ENCODE measurements at places on chromosomes 11 and 22.

DNA sequence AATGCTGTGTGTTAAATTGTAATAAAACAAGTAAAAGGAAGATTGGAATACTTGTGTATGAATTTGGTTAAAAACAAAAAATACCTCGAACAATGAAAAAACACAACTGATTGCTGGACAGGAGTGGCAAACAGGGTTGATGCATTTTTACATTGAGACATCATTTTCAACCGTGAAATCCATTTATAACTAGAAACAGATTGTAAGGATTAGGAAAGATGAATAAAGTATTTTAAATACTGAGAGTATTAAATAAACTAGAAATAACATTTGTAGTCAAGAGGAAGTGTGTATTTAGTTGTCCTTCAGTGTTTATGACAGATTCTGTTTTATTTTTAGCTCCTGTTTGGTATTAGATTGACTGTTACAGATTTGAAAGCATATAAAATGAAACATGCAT, 5.4 kb downstream of the ATM start:
- ATAC-seq, result no peak

DNA sequence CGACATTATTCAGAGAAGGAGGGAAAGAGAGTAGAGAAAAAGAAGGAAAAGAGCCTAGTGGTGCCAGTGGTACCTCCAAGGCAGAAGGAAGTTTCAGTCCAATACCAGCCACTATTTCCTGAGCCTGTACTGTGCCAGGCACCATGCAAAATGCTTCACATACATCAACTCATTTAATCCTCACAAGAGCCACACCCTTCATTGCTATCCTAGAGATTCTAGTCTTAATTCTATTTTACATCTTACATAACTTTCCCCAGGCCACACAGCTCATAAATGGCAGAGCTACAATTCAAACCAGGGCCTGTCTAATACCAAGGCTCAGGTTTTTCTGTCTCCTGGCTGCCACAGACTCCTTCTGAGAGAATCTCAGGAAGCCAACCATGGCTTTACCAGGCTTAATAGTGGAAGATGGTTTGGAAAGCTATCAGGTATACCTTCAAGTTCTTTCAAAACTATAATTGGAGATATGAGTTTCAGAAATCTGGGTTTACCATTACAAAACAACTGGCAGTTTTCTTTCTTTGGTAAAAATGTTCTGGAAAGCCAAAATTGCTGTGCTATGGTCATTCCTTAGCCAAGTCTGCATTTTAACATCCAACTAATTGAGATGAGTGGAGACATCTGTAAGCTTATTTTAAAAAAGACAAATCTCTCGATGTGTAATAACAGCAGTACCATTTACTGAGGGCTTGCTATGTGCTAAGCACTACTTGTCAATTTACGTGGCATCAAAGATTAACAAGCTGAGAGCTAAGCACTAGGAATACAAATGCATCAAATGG, 225.1 kb upstream of the PITPNB start:
- peak; percentile 28 for ATAC-seq

DNA sequence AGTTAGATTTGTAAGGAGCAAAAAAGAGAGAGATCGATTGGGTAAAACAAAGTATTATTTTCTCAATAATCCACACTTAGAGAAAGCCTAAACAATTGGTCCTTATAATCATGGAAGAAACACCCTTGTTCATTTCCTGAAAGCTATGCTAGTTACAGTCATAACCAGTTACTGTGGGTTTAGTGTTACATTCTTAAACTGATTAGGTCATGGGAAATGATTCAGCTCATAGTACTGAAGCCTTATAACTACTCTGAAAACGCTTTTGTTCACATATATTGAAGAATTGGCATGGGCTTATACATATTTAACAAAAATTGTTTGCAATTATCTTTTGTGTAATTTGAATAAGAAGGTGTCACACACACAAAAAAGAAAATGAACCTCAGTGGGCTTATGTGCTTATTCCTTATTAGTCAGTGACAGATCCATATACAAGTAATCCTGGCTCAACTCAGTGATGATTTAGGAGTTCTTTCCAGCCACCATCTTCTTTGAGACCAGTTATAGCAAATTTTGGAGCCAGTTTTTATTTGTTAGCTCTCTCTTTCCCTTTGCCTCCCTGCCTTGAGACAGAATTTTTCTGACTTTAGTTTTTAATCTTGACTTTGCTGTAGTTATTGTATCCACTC, 198.5 kb upstream of the CTSC start:
- ATAC-seq, result no peak

DNA sequence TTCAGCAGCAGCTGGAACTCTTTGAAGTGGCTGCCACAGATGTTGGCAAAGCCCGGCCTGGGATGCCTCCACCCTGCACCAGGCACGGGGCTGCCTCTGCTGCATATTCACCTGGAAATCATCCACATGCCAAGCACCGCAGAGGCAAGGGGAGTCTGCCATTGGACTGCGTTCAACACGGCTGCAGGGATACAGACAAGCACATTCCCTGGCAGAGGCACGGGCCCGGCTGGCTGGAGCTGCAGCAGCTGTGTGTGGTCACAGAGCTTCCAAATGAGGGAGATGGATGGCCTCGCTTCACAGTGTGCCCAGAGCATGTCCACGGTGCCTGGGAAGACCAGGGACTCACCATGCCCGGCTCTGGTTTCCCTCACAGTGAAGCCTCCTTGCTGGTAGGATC, 1378.9 kb downstream of the TBC1D22A start:
- ATAC-seq, result no peak

DNA sequence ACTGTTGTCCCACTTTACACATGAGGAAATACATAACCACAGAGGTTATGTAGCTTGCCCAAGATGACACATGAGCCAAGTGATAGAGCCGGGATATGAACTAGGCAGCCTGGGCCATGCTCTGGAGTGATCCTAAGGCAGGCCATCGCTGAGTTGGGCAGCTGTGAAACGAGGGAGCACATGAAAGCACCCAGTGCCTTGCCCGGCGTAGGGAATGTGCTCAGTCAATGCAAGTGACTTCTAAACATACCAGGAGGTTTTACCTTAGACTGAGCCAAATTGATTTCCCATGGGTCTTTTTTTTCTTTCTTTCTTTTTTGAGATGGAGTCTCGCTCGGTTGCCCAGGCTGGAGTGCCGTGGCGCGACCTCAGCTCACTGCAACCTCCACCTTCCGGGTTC, 10.5 kb downstream of the GRIK4 start:
- no peak for ATAC-seq

GRCh38 chr22:23401910-23402274, 178.2 kb downstream of the IGLL1 start:
- ATAC-seq, result no peak

DNA sequence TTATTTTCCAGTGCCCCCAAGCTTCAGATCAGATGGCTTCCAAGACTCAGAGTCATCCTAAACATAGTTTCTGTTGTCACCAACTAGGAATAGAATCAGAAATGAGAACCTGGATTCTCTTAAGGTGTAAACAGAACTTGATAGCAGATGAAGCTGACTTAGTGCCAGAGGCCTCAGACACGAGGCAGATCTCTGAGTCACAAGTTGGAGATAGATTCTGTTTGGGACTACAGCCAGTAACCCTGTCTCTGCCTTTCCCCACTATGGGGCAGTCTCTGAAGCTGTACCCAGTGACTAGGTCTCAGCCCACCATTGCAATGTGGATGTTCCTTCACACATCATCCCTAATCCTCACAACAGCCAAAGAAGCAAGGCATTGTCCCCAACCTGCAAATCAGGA, 25.4 kb downstream of the NEU3 start:
- ATAC-seq, result no peak

DNA sequence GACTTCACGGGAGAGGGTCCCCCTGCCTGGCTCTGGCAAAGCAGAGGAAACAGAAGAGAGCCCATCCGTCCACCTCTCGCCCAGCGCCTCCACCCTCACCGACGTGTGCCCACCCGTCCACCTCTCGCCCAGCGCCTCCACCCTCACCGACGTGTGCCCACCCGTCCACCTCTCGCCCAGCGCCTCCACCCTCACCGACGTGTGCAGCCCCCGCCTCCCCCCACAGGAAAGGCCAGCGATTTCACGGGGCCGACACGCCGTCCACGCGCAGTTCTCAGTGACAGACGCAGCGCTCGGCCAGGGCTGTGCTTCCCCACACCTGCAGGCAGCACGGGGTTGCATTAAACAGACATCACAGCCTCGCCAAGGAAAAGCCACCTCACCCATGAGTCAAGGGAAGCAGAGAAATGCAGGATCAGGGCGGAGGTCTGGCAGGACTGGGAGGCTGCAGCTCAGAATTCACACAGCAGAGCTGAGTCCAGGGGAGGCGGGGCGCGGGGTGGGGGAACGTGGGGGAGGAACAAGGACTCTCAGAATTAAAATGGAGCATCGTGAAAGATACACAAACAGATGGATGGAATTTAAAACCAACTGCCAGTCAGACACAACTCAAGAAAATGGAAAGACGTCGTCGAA, 377.7 kb downstream of the BRD1 start:
- ATAC-seq, result no peak

- ATAC-seq, result peak; percentile 54
Measured at GRCh38 chr22:27919942-27920755, 1.1 kb upstream of the PITPNB start.

GRCh38 chr11:8671651-8672062, 10.8 kb downstream of the TRIM66 start:
- ATAC-seq, result peak; percentile 49

GRCh38 chr11:64934682-64935358, 873 bp downstream of the GPHA2 start:
- ATAC-seq, result no peak

DNA sequence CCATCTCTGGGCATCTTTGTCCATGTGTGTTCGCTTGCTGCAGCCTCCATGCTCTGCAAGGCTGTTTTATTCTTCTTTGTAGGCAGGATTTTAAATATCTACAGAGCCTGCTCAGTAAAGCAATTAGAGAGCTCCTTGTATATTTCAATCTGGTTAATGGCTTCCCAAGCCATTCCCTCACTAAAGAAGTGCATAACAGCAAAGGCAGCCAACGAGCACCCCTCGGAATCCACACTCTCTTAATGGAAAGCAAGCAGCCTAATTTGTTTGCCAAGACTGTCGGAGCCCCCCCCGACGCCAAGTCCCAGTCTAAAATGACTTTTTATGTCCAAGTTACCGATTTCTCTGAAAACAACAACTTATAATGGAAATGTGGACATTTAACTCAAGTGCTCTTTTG, 123.6 kb downstream of the ARL14EP start:
- no peak for ATAC-seq

GRCh38 chr11:120136356-120136755, 1.6 kb downstream of the TRIM29 start:
- ATAC-seq, result no peak

- no peak for ATAC-seq
Measured at GRCh38 chr11:3816673-3817072, 8.3 kb downstream of the PGAP2 start.

DNA sequence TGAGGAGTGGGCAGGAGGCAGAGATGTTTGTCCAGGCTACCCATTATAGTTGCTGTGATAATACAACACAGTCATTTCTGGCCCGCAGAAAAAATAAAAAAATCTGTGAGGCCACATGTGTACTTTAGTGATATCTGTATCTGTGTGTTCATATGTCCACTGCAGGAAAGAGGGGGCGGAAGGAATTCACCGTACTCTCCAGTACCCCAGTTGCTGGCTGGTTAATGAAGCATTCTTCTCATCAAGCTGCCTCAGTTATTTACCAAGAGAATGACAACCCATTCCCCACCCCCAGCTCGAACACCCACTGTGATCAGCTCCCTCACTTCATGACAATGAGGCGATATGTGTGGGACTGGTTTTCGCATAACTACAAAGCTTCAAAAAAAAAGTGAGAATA, 309.3 kb downstream of the SOX6 start:
- no peak for ATAC-seq

- ATAC-seq, result no peak
Measured at GRCh38 chr11:28966951-28967350, 858.8 kb downstream of the METTL15 start.

DNA sequence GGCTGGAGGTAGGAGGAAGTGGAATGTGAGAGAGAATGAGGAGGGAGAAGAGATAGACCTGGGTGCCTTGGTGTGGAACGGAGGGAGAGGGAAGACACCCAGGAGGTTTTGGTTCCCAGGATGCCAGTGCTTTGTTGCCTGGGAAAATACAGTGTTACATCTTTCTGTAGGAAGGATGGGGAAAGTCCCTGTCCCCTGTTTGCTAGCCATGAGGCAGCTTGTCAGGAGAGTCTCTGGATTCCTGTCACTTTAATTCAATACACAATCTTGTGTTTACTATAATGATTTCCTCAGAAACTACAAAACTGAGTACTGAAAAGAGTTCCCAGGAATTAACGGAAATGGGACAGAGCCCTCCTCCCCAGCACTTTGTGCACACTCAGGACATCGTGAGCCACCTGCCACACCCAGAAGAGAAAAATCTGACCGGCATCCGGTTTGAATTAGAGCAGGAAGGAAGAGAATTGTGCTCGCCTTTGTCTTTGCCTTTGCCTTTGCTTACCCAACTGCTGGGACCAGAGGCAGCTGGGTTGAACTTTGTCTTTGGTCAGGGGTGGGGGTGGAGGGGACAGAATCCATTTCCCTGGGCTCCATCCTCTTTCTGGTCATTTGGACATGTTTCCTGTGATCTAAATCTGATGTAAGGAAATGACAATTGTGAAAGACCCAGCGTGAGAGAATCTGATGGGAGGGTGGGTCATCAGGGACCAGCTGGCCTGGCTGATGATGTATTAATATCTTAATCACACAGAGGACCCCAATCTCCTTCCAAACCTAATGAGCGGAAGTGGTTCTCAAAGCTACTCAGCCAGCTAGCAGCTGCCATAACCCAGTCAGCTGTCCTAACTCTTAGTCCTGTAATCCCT, 1.3 kb upstream of the LIMK2 start:
- peak; percentile 33 for ATAC-seq

Measured in gastroesophageal sphincter (tissue), 4 donors.